ENCODE measurements at places on chromosomes 4 and X. TPM values are rescaled to one million over a fixed set of nuclear protein-coding genes. Genes with fewer than 3 reads are reported as not detected.

DNA sequence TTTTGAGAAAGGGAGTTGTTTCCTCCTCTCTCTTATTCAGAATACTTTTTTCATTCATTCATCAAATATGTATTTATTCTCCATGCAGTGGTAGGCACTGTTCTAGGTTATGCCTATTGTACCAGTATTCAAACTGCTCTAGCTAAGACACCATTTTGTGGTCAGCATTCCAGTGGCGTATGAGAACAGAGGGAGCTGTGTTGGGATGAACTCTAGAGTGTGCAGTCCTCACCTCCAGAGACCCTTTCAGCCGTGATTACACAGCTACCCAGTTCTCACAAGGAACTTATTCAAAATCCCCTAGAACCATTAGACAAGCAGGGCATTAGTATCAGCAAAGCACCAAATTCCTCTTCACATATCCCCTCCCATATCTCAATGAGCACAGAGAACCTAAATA lies 4.2 kb downstream of the TLR1 start:
- no peaks in the 10 kb centered on the region for H3K36me3 ChIP-seq
- no peak overlapping the region for H3K27ac ChIP-seq
- DNase-seq, result no peak
- peaks cover 20% of the 10 kb centered on the region for H3K4me1 ChIP-seq
- no peak overlapping the region for H3K4me3 ChIP-seq

DNA sequence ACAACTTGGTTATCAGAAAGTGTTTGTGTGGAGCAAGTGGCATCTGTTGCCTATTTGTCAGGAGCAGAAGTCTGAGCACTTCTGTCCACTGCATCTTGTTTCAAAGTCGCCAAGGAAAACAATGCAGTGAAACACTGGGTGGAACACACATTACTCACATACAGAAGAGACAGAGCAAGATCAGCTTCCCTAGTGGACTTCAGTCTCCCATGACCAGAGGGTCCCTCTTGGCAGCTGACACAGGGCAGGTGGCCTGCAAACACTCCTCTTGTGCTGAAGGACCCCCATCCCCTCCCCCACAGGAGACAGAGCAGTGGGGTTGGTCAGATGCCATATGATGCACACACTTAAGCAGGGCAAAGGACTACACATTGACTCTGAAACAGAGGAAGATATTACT lies 3.6 kb upstream of the BBS12 start:
- no peaks in the 10 kb centered on the region for H3K36me3 ChIP-seq
- H3K27me3 ChIP-seq, result no peaks in the 10 kb centered on the region
- H3K4me1 ChIP-seq, result peaks cover 4% of the 10 kb centered on the region
- H3K27ac ChIP-seq, result no peak overlapping the region
- no peak for DNase-seq
- no peak overlapping the region for H3K4me3 ChIP-seq

DNA sequence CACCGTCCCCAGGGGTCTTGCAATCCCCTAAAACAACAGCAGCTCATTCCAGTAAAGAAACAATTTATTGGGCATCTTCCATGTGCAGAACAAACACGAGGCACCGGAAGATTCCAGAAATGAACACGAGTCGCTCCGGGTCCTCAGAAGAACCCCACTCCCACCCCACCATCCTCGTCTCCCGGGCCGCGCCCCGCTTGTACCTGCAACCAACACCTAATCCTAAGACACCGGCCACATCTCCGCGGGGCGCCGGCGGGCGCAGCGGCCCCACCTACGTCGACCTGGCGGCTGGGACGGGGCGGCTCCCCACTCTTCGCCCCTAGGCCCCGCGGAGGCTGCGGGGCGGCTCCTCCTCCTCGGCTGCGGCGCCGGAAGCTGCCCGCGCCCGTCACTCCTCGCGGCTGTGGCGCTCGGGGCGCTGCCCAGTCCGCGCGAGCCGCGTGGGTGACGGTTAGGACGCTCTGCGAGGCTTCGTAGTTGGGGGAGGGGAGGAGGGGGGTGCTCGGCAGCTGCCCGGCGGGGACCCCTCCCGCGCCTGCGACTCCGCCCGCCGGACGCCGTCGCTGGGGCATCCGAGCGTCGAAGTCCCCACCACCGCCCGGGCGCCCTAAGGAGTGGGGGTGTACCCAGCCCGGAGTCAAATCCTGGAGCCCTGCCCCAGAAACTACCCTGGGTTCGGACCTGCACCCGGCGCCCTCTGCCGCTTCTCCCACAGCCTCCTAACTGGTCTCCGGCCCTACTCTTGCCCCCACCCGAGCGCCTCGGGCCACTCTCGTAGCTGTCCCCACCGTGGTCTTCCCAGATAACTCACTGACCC lies at the start of gene CCDC158:
Gene CCDC158 (minus strand): TSS at position 380 of the 820 bp plus-strand sequence. CDS start 17,934 bp downstream, outside the sequence.
- no peak within 1 kb of the TSS for H3K27ac ChIP-seq
- no peaks in the 10 kb centered on the region for H3K27me3 ChIP-seq
- no peak for DNase-seq
- no peaks in the 10 kb centered on the region for H3K4me1 ChIP-seq
- H3K4me3 ChIP-seq, result peak within 1 kb of the TSS; percentile 36

DNA sequence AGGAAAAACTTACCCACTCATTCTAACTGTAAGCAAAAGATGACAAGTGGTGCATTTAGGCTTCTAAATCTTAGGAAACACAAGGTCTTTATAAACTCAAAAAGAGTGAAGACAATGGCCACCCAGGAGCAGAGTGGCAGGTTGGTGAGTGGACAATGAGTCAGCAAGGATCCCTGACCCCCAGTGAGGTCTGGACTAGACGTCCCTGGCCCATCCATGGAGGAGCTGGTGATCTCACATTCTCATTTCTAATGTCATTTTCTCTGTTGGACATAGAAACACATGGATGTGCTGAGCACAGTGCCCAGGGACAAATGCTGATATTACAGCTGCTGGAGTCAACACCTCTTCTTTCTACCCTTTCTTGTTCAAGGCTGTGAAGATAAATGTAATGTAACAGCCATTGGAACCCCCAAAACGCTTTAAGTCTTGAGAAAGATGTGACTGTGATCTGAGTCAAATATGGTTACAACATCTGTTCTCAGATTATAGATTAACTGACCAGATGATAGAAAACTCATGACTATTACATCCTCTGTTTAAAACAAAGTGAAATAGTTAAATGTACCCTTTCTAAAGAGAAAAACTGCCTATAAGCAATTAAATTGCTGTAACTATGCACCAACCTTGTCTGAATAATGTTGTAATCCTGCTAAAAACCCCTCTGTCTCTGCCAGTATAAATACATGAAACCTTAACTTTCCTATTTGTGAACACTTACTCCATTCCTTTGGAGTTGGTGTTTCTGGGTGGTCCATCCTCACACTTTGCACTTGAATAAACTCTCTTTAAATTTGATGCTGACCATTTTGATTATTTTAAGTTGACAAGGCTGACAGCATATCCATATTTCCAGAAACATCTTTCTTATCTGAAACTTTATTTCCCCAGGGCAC lies 92.7 kb downstream of the USP46 start:
- no peaks in the 10 kb centered on the region for H3K4me1 ChIP-seq
- H3K4me3 ChIP-seq, result no peak overlapping the region
- no peak for DNase-seq
- H3K27ac ChIP-seq, result no peak overlapping the region
- H3K36me3 ChIP-seq, result peaks cover 5% of the 10 kb centered on the region

GRCh38 chr4:17934286-17934685 lies 87.3 kb downstream of the LCORL start:
- peaks cover 6% of the 10 kb centered on the region for H3K36me3 ChIP-seq
- H3K4me1 ChIP-seq, result peaks cover 15% of the 10 kb centered on the region
- no peak for DNase-seq
- no peaks in the 10 kb centered on the region for H3K27me3 ChIP-seq

The MAGEE2 gene
- total RNA-seq, result not detected

- H3K4me3 ChIP-seq, result no peak overlapping the region
- peak; percentile 2 for DNase-seq
- H3K27me3 ChIP-seq, result no peaks in the 10 kb centered on the region
- no peak overlapping the region for H3K27ac ChIP-seq
- peaks cover 6% of the 10 kb centered on the region for H3K4me1 ChIP-seq
These were observed 199.3 kb upstream of the ADAMTS3 start for GRCh38 chr4:72768364-72768763.

DNA sequence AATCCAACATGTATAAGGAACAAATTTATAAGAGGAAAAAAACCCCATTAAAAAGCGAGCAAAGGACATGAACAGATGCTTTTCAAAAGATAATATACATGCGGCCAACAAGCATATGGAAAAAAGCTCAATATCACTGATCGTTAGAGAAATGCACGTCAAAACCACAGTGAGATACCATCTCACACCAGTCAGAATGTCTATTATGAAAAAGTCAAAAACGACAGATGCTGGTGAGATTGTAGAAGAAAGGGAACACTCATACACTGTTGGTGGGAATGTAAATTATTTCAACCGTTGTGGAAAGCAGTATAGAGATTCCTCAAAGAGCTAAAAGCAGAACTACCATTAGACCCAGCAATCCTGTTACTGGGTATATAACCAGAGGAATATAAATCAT lies 465.4 kb downstream of the TMA16 start:
- no peak overlapping the region for H3K27ac ChIP-seq
- no peaks in the 10 kb centered on the region for H3K27me3 ChIP-seq
- H3K36me3 ChIP-seq, result no peaks in the 10 kb centered on the region
- H3K4me1 ChIP-seq, result no peaks in the 10 kb centered on the region

The HDX gene
- total RNA-seq, result 6.4 TPM

DNA sequence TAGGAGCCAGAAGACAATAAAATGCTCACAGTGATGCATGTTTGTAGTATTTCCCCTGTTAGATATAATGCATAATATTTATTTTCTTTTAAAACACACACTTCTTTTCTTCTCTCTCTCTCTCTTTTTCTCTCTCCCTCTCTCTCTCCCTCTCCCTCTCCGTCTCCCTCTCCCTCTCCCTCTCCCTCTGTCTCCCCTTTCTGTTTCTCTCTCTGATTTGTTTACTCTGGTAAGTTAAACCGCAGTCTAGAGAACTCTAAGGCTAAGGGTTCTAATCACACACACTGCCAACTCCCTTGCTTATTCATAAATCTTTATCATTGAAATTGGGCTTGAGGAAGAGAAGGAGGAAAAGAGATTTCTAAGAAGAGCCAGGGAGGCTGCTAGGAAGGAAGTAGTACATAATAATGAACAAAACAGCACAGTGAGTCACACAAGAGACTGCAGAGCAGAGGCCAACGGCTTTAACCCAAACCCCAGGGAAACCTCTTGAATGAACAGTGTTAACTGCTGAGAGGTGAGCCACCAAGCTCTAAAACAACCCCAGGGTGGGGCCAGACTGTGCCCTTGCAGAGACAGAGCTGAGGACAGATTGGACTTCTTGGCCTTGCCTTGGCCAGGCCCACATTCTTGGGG lies 9.1 kb upstream of the PHOX2B start:
- H3K36me3 ChIP-seq, result no peaks in the 10 kb centered on the region
- H3K27me3 ChIP-seq, result no peaks in the 10 kb centered on the region
- peak overlapping the region; percentile 17 for H3K27ac ChIP-seq
- no peak overlapping the region for H3K4me3 ChIP-seq

DNA sequence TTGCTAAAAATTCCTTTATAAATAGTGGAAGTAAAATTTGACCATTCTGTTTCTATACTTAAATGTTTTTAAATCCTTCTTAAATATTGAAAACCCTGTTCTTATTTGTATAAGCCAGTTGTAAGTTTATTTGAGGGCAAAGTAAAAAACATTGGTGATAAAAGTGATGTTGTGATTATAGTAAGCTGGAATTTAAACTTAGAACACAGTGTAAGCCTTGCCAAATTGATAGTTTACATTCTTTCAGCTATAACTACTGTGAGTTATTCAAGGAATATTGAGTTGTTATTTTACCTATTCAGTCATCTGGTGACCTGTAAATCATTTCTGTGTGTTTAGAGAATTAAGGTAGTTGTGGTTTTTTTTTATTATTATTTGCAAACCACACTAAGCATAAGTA lies 9.6 kb downstream of the YY2 start:
- H3K4me3 ChIP-seq, result no peak overlapping the region
- H3K27me3 ChIP-seq, result peaks cover 60% of the 10 kb centered on the region
- DNase-seq, result no peak
- peaks cover 6% of the 10 kb centered on the region for H3K4me1 ChIP-seq
- H3K27ac ChIP-seq, result no peak overlapping the region

- peak; percentile 25 for DNase-seq
- no peak overlapping the region for H3K4me3 ChIP-seq
- H3K27ac ChIP-seq, result no peak overlapping the region
- H3K4me1 ChIP-seq, result peaks cover 6% of the 10 kb centered on the region
These were observed 164.0 kb downstream of the SH3KBP1 start for GRCh38 chrX:19723427-19723826.

- H3K36me3 ChIP-seq, result no peaks in the 10 kb centered on the region
- H3K27ac ChIP-seq, result no peak overlapping the region
- H3K4me3 ChIP-seq, result no peak overlapping the region
- H3K4me1 ChIP-seq, result no peaks in the 10 kb centered on the region
- no peak for DNase-seq
These were observed 580.8 kb upstream of the FTHL17 start for GRCh38 chrX:31652650-31653049.

- no peaks in the 10 kb centered on the region for H3K4me1 ChIP-seq
- H3K4me3 ChIP-seq, result peak overlapping the region; percentile 76
- H3K36me3 ChIP-seq, result peaks cover 14% of the 10 kb centered on the region
- DNase-seq, result no peak
These were observed 555 bp upstream of the ELMOD2 start for GRCh38 chr4:140523370-140523856.

DNA sequence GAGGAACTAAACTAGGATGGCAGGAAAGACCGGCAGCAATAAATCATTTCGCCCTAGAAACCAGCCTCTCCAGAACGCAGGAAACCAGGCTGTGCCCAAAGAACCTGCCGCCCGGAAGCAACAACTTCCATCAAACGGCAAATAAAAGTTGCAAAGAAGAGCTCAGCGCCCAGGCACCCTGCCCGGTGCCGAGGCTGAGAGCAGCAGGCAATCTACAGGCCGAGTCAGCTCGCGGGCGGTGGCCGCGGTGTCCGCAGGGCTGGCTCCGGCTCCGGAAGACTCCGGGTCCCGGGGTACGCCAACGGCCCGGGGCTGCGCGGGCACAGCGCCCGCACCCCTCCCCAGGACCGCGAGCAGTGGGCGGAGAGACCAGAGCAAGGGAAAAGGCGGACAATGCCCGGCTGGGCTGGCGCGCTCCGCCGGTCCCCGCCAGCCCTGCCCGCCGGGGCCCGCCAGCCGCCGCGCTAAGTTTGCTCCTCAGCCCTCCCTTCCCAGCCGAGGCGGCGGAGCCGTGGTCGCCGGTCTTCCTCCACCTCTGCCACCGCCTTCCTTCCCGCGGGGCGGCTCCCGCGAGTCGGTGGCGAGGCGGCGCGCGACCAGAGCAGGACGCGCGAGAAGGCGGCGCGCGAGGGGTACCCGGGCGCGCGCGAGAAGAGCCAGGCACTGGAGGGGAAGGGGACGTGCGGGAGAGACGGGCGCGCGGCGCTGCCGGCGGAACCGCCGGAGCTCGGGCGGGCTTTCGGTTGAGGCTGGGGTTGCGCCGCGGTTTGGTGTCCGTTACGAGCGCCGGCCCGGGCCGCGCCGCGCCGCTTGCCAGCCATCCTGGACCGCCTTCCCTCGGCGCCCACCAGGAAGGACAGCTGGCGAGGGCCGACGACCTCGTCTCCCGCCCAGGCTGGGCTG lies 733 bp downstream of the FRYL start:
- peak overlapping the region; percentile 96 for H3K27ac ChIP-seq
- no peaks in the 10 kb centered on the region for H3K27me3 ChIP-seq
- peak overlapping the region; percentile 94 for H3K4me3 ChIP-seq
- no peaks in the 10 kb centered on the region for H3K36me3 ChIP-seq
- H3K4me1 ChIP-seq, result peaks cover 25% of the 10 kb centered on the region

GRCh38 chr4:56879996-56880395 lies 27.7 kb upstream of the REST start:
- no peak overlapping the region for H3K27ac ChIP-seq
- H3K36me3 ChIP-seq, result no peaks in the 10 kb centered on the region
- no peak for DNase-seq
- H3K27me3 ChIP-seq, result no peaks in the 10 kb centered on the region

GRCh38 chrX:3451571-3451970 lies 105.1 kb upstream of the MXRA5 start:
- H3K4me1 ChIP-seq, result peaks cover 22% of the 10 kb centered on the region
- H3K36me3 ChIP-seq, result no peaks in the 10 kb centered on the region
- no peak for DNase-seq
- H3K4me3 ChIP-seq, result no peak overlapping the region
- no peak overlapping the region for H3K27ac ChIP-seq

The TKTL2 gene
- total RNA-seq, result not detected

The UNC5C gene
- not detected for total RNA-seq

All from MCF 10A (cell line).